ENCODE measurements at places on chromosomes 7 and 10.

GRCh38 chr7:47153058-47153457, 428.9 kb downstream of the TNS3 start:
- DNase-seq: no peak

DNA sequence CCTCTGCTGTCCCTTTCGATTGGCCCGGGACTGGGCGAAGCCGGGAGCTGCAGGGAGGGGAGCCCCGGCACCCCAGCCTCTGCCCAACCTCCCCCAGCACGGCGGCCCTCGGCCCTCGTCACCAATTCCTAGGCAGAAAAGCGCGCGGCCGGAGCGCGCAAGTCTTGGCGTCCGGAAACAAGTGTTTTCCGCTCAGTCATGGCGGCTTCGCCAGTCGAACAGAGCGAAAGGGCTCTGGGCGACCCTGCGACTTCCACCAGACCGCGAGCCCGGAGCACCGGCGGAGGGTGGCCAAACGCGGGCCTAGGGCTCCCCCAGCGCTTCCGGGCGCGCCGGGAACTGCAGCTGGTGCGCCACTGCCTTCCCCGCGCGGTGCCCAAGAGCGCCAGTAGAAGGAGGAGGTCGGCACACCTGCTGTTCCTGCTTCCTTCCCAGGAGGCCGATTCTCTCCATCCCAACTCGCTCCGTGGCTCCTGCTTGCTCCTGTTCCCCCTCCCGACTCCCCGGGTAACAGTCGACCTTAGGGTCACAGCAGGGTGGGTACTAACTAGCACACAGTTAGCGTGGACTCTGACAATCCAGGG, 729.9 kb downstream of the ZWINT start:
- DNase-seq: no peak

GRCh38 chr10:119702583-119702982, 23.3 kb upstream of the INPP5F start:
- DNase-seq: no peak

DNA sequence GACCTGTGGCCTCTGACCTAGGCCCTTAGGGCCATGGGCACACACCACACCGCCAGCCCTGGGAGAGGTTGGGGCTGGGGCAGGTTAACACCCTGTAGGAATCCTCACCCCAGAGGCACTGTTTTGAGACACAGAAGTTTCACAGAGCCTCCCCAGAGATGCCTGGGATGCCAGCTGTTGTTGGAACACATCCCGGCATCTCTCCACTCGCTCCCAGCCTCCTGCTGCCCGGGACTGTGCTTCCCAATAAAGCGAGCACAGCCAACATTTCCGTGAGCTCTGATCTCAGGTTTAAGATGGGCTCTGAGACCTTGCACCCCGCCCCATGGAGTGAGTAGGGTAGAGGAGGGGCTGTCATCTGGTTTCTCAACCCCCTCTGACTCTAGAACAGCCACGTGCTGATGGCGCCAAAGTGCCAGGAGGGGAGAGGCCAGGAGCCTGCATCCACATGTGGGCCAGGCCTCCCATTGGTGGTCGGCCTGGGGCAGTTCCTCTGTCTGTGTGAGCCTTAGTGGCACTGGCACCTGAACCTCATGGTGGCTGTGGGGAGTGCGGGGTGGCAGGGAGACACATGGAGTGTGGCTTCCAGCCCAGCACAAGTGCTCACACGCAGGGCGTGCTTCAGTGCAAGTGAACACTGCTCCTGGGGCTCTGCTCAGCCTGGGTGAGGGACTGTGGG, 54.7 kb downstream of the RASGEF1A start:
- no peak for DNase-seq

DNA sequence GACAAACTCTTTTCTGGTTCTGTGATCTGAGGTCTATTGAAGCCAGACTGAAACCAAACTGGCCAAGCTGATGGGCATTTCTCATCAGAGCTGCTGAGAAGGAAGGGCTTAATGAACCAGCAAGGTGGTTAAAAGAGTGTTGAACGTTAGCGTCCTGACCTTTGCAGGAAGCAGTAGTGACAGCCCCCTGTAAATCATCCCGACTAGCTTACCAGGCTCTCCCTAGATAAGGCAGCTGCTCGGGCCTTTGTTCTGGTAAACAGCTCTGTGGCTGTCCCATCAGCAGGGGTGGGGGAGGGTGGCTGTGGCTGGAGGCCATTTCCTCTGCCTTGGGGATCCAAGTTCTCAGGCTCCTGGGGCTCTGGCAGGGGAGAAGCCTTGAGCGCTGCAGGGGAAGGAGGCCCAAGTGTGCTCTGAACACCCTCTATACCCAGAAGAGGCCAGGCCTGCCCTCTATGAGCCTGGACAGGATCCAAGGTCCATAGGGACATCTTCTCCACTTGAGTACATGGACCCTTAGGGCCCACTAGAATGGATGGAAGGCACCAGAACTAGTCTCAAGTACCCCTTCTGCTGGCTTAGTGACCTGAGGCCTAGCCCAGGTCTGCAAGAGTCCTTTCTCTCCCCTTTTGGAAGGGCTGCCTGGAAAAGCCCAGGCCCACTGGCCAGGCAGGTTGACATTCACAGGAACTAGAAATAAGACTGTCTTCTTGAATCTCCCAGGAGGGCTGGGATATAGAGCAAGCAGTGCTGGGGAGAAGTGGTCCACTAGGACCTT, 134.6 kb downstream of the ARHGAP22 start:
- no peak for DNase-seq

DNA sequence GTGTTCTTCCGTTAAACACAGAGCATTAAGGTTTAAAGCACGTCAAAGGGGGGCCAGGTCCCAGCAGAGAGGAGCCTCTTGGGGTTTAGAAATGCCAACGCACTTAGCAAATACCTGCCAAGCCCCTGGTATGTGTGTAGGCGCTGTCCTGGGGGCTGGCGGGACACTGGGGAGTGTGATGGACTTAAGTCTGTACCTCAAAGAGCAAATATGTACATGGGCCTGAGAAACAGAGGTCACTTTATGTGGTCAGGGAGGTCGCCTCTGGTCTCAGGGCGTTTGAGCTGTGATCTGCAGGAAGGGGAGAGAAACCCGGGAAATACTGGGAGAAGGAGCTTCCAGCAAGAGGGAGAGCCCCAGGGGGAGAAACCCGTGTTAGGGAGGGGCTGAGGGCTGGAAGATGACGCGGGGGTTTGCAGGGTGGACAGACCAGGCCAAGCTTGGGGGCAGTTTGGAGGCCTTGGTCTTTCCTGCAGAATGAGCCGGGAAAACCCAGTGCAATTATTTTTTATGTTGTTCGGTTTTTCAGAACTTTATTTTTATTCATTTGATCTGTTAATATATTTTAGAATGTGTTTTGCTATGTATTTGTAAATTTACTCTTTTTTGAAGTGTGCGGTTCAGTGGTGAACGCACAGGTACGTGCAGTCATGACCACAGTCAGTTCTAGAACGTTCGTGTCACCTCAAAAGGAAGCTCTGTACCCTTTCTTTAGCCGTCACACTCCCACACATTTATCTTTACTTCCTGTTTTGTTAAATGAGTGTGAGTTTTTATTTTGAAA, 441.4 kb upstream of the FOXK1 start:
- DNase-seq: no peak

GRCh38 chr10:10367264-10367663, 650.4 kb upstream of the CELF2 start:
- no peak for DNase-seq

- DNase-seq: no peak
These were observed 74.4 kb upstream of the LSM8 start for GRCh38 chr7:118109607-118110006.

- DNase-seq: no peak
These were observed 73.2 kb upstream of the CCAR1 start for GRCh38 chr10:68647672-68648341.

DNA sequence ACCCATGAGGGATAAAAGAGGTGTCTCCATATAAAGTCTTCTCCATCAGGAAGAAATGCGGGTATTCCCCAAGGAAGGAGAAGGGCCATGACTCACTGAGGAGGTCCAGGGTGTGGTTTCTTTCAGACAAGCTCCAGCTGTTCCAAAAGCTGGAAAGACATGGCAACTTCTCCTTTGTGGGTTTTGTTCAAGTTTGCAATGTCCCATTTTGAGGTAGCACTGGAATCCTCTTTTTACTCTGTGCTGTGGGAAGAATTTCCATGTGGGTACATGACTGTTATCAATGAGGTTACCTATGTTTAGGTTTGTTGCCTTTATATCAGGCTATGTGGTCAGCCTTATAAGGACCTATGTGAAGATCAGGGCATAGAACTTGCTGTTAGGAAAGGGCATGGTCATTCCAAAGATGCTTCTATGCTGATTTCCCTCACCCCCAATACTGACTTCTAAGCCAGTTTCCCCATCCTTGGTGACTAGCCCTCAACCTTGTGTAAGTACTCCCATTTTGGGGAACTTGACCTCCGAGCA, 697.5 kb downstream of the INHBA start:
- no peak for DNase-seq

GRCh38 chr7:71988201-71988600, 423.9 kb downstream of the CALN1 start:
- DNase-seq: no peak

- no peak for DNase-seq
These were observed 12.9 kb downstream of the HSPB1 start for GRCh38 chr7:76315364-76315763.

- DNase-seq: no peak
These were observed 209.2 kb downstream of the MBL2 start for GRCh38 chr10:52563360-52563759.

- no peak for DNase-seq
These were observed 157.4 kb downstream of the FRMD4A start for GRCh38 chr10:14173391-14173705.

- no peak for DNase-seq
These were observed 29.4 kb upstream of the SGMS1 start for GRCh38 chr10:50653142-50653541.

DNA sequence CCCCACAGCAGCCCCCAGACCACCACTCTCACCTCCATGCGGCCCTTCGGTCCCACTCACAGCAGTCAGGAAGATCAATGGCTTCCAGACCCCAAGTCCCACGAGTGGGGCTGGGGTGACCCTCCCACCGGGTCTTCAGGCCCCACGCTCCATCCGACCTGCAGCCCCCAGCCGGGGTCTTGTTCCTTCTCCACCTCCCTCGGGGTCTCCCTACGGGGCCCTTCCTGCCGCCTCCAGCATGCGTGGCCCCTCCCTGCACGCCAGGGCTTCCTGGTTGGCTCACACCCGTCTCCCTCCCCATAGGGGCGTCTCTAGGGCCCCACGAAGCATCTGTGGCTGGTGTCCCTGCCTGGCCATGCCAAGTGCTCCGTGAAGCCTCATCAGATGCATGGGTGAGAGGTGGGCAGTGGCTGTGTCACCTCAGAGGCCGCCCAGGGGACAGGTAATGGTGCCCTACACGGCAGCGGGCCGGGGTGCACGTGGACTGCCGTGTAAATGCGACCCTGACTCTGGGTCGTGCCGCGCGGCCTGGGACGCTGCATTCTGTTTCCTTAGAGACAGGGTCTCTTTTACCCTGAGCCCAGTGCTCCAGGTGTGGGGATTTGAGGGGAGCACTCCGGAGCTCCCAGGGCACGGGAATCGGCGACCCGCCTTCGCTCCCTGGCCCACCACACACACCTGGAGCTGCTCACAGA, 19.9 kb downstream of the ADAP1 start:
- no peak for DNase-seq

Measured in memory B cell (primary cell).